ENCODE measurements at places on chromosomes 12 and 14. TPM values are rescaled to one million over a fixed set of nuclear protein-coding genes. Genes with fewer than 3 reads are reported as not detected.

DNA sequence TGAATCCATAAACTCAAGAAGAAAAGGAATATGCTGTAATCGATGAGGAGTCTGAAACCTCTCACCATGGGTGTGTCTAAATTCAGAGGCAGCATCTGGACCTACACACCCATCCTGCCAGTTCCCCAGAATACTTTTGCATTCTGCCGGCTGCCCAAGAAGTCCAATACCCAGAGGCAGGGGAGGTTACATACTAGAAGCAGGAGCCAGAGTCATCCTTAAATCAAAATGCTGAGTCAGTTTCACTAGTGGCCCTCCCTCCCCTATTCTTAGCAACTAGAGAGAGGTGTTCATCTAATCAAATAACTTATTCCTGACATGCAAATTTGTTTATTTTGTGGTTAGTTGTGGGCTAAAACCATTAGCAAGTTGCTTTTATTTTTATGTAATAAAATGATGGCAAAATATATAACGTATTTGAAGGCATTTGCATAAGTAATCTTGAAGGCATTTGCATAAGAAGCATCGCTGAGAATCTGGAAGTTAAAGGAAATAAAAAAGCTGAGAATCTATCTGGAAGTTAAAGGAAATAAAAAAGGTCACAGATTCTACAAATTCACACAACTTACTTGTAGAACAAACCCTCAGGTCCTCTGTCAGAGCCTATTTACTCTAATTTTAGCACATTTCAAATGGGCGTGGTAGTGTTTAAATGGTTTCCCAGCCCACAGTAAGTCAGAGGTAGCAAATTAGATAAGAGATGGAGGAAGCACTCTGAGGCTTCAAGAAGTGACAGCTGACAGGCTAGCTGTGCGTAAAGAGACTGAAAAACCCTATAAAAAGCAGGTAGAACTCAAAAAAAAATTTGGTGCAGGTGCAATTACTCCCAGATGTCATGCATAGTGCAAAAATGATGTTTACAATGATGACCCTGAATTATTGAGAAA lies 7.8 kb downstream of the BHLHE41 start:
- no peak for DNase-seq

GRCh38 chr14:65329481-65329880 lies 83.0 kb upstream of the FUT8 start:
- no peak for DNase-seq

GRCh38 chr12:62211510-62211909 lies 48.7 kb upstream of the USP15 start:
- DNase-seq = no peak

DNA sequence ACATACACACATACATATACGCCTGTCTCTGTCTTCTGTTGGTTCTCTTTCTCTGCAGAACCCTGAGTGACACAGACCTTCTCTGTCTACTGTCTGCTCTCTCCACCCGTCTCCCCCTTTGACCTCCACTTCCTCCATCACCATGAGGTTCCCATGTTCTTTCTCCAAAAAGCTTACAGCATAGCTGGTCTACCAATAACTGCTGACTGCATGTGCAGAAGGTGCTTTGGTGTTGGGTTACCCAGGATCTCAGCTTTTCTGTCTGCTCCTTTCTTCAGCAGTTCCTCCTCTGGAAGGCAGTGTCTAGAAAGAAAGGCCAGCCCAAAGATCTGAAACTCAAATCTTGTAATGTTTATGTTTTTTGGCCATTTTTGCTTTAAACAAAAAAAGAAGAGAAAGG lies 125.6 kb downstream of the SMOC1 start:
- DNase-seq = no peak

DNA sequence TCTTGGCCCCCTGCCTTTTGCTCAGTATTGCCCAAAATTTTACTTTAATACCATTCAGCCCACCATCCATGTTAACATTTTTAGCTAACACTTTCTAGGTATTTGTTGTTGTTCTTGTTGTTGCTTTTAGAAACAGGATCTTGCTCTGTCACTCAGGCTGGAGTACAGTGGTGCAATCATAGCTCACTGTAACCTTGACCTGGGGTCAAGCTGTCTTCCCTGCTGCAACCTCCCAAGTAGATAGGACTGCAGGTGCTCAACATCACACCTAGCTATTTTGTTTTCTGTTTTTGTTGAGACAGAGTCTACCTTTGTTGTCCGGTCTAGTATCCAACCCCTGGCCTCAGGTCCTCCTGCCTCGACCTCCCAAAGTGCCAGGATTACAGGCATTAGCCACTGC lies 4.0 kb downstream of the MIPOL1 start:
- DNase-seq = no peak

DNA sequence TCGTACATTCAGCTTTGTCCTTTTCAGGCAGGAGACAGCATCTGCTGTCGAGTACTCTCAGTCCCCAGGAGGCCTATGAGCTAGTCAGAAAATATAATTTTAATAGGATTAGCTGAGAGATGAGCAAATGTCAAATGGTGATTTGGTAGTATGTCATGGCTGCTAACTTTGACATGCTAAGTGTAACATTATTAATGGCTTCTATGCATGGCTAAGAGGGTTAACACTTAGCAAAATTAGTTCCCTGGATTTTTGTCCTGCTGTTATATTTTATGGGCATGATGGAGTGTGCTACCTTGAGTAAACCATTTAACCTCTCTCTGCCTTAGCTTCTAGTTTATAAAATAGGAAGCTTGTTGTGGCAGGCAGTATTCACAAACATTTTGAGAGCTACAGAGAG lies 2.9 kb upstream of the PCNX1 start:
- DNase-seq = no peak

DNA sequence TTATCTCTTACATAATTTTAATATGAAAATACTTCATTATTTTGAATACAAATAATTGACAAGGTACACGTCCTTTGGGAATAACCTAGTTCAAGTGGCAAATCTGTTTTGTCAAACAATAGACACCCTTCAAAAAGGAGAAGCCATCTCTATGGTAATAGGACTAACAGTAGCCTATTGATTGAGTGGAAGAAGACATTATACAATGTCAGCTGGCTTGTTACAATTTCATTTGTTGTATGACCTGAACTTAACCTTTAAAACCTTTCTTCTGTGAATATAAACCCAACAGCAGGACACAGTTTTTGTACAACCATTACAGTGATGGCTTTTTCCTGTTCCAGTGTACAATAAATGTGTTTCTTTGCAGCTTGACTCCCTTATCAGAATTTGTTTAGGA lies 8.1 kb downstream of the TMEM260 start:
- DNase-seq = no peak

GRCh38 chr12:119990382-119990874 lies 1.4 kb downstream of the BICDL1 start:
- no peak for DNase-seq

- DNase-seq = no peak
Measured at GRCh38 chr12:43806737-43807072, 588 bp upstream of the TWF1 start.

DNA sequence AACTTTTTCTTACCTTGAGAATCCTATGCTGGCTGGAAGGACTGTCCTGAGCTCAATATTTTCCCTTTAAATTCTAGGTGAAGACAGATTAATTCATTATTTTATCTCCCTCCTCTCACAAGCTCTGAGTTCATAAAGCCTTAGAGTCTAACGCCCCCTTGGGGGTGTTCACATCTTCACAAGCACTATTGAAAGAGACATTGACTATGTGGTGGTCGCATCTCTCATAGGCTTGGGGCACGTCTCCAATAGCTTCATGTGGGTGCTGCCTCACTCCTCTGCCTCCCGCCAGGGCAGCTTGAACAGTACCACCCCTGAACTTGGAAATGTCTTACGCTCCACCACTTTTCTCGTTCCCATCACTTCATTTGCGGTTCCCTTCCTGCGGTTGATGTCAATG lies 106.2 kb downstream of the UNC79 start:
- DNase-seq = no peak

DNA sequence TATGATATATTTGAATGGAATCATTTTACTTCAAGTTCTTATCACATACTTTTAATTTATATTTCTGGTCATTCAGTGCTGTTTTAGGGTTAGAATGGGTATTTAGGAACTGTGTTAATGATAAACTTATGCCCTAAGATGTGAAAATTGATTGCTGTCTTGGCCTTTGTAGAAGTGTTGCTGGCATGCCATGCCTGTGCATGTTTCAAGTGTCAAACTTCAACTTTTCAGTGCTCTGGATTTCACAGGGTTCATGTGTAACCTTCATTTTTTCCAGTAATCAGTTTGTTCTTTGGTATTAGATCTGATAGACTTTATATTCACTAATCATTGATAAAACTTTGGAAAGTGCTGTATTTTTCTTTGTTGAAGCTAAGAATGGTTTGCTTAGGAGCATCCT lies 36.6 kb downstream of the YLPM1 start:
- no peak for DNase-seq

DNA sequence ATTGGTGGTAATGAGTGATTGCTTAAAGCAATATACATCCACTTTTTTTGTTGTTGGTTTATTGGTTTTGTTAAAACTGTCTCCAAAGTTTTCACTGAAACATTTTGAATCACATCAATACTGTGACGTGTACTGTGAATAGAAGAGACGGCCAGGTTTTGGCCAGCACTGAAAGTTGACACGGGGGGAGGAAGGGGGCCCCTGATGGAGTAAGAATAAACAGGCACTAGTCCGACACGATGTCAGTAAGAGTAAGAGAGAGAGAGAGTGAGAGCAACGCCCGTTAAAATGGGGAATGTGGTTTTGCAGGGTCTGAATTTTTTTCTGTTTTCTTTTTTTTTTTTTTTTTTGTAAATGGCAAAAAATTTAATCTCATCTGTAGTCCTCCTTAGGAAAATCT lies 14.7 kb downstream of the PEBP1 start:
- DNase-seq = no peak

DNA sequence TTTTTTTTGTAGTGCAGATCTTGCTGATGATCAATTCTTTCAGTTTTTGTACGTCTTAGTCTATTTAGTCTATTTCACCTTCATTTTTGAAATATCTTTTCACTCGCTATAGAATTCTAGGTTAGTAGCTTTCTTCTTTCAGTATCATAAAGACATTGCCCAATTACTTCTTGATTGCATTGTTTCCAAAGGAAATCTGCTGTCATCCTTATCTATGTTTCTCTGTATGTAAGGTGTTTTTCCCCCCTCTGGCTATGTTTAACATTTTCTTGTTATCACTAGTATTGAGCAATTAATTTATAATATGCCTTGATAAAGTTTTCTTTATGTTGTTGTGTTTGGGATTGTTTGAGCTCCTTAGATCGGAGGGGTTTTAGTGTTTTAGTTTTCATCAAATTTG lies 171.9 kb downstream of the BMP4 start:
- DNase-seq = no peak

- DNase-seq = no peak
Measured at GRCh38 chr12:78898416-78898815, 33.8 kb downstream of the SYT1 start.

DNA sequence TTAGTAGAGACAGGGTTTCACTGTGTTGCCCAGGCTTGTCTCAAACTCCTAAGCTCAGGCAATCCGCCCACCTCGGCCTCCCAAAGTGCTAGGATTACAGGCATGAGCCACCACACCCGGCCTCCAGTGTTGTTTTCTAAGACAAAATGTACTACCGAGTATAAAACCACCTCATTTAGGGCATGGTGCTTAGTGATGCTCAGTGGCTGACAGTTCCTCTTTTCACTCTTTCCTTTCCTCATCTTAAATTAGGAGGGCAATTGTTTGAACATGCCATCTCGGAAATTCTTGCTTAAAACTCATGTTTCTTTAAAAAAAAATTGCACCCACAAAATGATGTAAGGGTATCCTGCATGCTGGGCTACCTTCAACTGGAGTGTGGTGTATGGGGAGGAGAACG lies 89.0 kb downstream of the RFX4 start:
- DNase-seq = no peak

- DNase-seq = no peak
Measured at GRCh38 chr12:67531051-67531450, 117.5 kb upstream of the DYRK2 start.

GRCh38 chr12:13000616-13000924 lies 505 bp upstream of the HEBP1 start:
- no peak for DNase-seq

DNA sequence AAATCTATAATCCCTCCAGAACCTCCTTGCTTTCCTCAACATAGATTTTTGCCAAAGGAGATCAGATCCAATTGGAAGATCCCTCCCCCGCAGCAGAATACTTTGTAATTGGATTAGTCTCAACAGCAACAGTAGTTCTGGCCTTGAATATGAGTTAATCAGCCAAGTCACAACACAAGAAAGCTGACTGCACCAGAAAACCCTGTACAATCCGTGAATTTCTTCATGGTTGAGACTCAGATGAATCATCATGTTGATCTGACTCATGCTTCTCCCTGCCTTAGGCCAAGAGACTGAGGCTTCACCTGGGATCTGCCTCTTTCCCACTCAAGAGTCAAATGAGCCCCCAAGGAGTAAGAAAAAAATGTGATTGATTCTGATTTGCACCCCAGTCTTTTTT lies 3.0 kb upstream of the METTL17 start:
- no peak for DNase-seq

- DNase-seq = peak; percentile 67
Measured at GRCh38 chr12:63955831-63956666, 111.5 kb downstream of the SRGAP1 start.

DNA sequence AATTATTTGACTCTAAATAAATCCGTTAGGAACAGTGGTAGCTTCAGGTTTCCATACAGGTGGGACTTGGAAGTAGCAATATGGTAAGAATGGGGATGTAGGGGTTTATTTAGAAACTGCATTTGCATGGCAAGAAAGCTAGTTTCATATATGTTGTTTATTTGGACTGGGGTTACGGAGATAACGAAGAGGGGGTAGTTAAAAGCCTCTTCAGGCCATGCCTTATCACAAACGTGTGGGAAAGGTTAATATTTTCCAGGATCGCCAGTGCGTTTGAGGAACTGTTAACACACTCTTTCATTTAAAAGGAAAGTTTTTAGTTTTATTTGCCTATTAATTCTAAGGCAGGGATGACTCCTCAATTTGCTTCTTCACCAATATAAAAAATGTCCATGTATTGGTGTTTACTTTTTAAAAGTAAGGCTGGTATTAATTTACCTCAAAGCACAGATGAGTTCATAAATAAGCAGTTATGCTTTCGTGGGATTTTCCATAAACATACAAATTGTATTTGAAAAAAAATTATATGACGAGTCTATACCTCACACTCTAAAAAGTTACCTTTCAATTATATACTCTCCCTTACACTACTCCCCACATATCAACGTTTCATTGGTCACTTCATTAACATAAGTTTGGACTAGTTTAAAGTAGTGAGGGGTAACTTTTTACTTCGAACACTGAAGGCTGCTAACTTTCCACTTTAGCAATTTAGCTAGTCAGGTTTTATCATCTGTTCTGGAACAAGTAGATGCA lies 814 bp downstream of the RAB2B start:
- no peak for DNase-seq

- no peak for DNase-seq
Measured at GRCh38 chr12:54134850-54135249, 53.9 kb downstream of the SMUG1 start.

- DNase-seq = no peak
Measured at GRCh38 chr14:94600148-94600545, 12.0 kb upstream of the SERPINA3 start.

The ASCL1 gene
- not detected for total RNA-seq

The AKAP3 gene
- 1.1 TPM for total RNA-seq

The AMHR2 gene
- 4.6 TPM for total RNA-seq

The KRT83 gene
- total RNA-seq = not detected

The DIO3 gene
- under 0.01 TPM for total RNA-seq

The SMCO2 gene
- total RNA-seq = not detected

Data from hematopoietic multipotent progenitor cell (in vitro differentiated cells).